Activated T-helper 9 cell treated with anti-CD3 and anti-CD28 coated beads, Interleukin-2, amount 50 U/mL, for 16 hours (primary cell): ENCODE measurements at places on chromosomes 2 and 18.

GRCh38 chr2:132627536-132627935 lies 42.5 kb downstream of the LYPD1 start:
- no peak for DNase-seq

DNA sequence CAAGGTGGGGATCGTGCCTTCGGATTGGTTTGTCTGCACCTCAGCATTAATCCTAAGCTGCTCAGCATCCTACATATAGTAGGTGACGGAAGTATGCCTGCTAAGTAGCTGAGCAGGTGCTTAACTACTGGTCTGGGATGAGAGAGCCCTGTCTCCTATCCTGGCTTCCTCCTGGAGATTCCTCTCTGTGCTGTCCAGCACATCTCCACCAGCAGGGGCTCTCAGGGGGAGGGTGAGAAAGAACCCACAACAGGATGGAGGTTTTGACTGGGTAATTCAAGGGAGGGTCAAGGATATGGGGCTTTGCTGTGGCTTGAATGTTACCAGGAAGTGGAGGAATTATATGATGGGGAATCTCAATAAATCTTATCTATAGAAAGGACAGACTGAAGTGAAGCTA lies 45.4 kb upstream of the KIF5C start:
- DNase-seq, result no peak

GRCh38 chr2:216192181-216192580 lies 83.0 kb downstream of the XRCC5 start:
- DNase-seq, result no peak

GRCh38 chr18:36496022-36496421 lies 198.5 kb downstream of the FHOD3 start:
- no peak for DNase-seq

DNA sequence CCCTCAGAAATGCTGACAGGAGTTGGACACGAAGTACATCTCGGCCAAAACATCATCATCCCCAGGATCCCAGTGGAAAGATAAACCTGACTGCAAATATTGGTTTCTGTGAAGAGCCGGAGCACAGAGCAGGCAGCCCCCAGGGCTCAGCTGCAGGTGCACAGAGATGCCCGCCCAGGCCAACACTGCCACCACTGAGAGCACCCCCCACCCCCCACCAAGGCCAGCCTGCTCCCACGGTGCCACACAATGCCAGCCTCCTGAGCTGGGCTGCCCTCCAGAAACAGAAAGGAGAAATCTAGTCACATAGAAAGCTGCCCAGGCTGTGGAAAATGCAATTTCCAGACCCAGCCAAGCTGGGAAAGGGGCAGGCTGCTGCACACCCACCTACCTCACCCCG lies 71.7 kb downstream of the GALNT14 start:
- no peak for DNase-seq

DNA sequence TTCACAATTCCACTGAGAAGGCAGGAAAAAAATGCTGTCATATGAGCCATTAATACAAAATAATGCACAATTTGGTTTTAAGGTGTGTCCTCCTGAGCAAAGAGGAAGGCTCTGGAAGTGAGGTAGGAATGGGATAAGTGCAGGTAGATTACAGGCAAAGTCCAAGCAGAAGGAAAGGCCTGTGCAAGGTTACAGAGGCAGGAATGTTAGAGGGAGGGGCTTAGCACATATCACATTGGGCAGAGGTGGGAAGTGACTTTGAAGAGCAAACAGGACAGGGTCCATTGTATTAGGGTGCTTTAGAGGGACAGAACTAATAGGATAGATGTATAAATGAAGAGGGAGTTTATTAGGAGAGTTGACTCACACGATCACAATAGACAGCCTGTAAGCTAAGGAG lies 14.7 kb upstream of the CLIP4 start:
- DNase-seq, result no peak

DNA sequence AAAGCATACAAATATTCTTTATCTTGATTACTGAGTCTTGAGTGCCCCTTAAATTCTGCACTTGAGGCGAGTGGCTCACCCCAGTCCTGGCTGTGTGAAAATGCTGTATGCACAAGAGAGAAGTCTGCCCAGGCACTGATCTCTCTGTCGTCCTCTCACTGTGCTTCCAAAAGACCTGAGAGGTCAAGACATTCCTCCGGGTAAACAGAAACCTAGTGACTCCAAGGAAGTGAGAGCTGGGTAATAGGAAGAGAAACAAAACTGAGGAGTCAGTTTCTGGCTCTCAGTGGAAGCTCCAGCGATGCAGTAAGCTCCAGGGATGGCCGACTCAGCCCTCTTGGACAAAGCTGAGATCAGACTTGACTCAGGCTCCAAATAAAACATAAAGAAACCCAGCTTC lies 70.9 kb downstream of the AAK1 start:
- no peak for DNase-seq

DNA sequence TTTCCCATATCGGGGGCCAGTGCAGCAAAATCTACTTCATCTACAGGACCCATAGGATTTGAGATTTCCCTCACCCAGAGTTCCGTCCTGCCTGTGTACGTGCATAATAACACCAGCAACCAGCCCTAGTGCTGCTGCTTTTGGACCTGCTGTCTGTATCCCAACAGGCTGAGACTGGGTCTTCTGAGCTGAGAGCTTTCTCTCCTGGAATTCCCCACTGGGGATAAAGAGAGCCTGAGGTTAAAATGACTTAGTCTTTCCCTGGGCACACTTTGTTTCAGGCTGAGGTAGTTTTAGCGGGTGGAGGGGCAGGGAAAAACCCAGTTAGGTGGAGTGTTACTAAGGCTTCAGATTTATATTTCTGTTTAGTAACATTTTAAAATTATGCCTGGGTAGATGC lies 62.5 kb downstream of the SERTAD2 start:
- DNase-seq, result no peak

- no peak for DNase-seq
These were observed 231.5 kb downstream of the SLC8A1 start for GRCh38 chr2:40220177-40220925.

GRCh38 chr18:22694954-22695353 lies 238.2 kb upstream of the RBBP8 start:
- no peak for DNase-seq

DNA sequence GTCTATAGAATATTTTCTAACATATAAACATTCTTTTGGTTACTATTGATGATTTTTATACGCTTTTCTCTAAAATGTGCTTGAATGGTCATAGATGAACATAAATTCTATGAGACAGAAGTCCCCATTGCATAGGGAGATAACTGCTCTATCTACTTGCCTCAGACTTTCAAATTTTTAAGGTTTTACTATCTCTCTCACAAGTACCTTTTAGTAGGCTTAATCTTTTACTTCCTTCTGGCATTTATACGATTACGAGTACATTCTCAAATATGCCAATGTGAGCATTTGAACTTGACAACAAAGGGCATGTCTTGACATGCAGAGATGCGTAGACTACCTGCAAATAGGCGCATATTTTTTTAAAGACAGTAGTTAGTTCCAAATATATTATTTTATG lies 935.9 kb upstream of the LRATD1 start:
- no peak for DNase-seq

DNA sequence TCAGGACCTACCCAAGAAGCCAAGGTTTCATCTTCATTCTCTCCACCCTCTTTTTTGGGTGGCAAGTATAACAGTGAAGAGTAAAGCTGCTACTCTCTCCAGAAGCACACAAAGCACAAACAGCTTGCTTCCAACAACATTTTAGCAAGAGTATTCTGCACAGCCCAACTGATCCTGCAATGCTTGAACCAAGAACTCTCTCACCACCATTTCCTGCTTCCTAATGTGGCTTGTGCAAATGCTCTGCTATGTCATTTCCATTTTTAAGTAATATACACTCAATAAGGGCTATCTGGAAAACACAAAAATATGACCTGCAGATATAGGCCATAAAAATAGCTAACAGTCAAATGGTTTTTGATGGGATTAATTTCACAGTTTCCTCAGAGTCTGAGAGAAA lies 24.1 kb upstream of the IHH start:
- DNase-seq, result no peak

DNA sequence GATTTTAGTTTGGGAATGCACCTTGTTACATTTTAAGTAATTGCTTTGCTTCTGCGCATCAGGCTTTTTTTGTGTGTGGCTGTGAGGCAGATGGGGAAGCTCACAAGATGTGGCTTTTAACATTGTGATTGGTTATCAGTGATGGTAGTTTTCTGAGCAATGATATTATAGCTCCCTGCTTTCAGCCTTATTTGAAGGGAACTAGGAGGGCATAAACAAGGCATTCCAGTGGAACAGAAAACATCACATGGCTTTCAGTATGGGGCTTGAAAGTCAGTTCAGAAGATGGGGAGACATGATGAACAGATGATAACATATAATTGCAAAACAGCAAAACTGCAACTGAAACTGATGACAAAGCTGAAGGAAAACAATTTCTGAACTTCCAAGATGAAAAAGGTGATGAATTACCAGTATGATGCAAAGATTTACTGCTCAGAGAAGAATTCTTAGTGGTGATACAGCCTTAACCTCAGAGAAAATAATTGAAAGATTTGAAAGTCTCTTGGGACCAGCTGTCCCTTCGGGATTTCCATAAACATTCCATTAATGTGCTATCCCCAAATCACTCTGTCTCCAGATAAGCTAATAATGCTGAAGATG lies 439.7 kb downstream of the RND3 start:
- no peak for DNase-seq

DNA sequence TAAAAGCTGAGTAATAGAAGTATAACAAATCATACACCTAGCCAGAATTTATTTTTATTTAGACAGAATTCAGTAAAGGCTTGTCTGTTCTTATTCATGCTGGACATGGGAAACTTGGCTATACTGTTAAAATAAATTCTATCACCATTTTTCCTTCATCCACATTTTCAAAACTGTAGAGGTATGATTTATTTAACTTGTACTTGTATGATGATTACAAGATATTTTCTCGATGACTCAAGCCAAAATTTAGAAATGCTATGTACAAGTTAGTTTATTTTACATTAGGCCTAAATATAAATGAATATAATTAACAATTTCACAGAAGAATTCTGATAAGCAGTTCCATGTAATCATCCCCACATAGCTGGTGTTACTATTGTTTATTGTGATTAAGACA lies 194.8 kb upstream of the DOK6 start:
- DNase-seq, result no peak

- DNase-seq, result no peak
These were observed 97.9 kb upstream of the TAF1B start for GRCh38 chr2:9745153-9745899.
